ENCODE measurements at places on chromosomes 16 and 17. TPM values are rescaled to one million over a fixed set of nuclear protein-coding genes. Genes with fewer than 3 reads are reported as not detected.

GRCh38 chr16:17339764-17340541, 130.8 kb downstream of the XYLT1 start:
- no peak for DNase-seq

- DNase-seq, result no peak
Measured at GRCh38 chr17:76988796-76989195, 120.6 kb downstream of the MGAT5B start.

DNA sequence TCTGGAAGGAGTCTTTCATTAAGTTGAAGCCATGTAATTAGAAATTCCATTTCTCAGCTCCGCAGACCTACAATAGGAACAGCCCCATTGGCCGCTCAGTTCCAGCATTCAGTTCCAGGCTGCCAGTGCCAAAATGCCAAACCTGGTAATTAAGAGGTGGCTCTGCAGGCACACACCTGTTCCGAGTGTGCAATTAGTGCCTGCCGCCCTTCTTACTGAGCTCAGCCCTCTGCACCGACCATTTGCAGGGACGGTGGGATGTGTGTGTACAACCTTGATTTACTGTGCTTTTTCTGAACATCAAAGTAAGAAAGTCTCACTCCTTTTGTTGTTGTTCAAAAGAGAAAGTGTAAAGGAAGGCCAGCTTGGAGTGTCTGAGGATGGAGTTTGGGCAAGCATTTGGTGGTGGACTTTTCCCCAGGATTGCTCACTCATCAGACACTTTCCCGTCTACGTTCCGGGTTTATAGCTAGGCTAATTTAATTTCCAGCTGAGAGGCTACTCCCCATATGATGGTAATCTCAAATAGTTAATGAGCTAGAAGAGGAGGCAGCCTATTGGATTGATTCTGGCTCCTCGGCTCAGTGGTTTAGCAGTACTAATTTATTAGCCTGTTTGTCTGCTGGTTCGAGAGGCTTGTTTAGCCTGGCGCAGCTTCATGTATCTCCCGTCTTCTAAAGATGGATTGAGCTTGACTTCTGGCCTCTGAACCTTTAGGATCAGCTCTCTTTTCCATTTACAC, 20.0 kb downstream of the HS3ST3B1 start:
- no peak for DNase-seq

DNA sequence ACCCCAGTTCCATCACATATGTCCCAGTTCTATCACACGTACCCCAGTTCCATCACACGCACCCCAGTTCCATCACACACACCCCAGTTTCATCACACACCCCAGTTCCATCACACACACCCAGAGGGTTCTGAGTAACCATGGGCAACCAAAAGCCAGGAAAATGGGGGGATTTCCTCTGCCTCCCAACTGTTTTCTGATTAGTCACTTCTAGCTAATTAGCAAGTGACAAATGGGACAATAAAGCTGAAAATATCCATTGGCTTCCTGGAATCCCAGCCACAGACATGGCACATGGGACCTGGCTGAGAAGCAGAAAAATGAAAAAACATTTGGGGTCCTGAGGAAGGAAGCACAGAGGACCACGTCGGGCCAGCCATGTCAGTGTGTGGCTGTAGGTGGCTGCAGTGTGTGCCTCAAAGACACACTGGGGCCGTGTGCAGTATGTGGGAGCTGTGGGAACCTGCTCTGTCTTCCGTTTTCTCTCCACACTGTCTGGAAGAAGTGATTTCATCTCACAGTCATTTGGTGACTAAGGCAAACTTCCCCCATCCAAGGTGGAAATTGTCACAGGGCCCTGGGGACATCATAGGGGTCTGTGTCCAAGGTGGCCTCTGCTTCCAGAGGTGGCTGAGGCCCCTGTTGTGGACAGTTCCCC, 106.7 kb downstream of the CMIP start:
- peak; percentile 84 for DNase-seq

DNA sequence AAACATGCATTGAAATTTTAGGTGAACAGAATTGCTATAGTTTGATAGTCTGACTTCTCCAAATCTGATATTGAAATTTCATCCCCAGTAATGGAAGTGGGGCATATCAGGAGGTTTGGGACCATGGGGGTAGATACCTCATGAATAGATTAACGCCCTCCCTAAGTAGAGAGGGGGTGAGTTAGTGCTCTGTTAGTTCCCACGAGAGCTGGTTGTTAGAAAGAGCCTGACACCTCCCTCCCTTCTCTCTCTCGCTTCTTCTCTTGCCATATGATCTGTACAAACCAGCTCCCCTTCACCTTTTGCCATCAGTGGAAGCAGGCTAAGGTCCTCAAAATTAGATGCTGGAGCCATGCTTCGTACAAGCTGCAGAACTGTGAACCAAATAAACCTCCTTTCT, 78.8 kb downstream of the BRIP1 start:
- no peak for DNase-seq

- DNase-seq, result no peak
Measured at GRCh38 chr17:75773808-75774470, 8.9 kb upstream of the GALK1 start.

- no peak for DNase-seq
Measured at GRCh38 chr17:19386974-19387920, at the start of gene MFAP4. MFAP4 (minus strand) TSS chr17:19387190; CDS start chr17:19387155, 35 bp downstream.

DNA sequence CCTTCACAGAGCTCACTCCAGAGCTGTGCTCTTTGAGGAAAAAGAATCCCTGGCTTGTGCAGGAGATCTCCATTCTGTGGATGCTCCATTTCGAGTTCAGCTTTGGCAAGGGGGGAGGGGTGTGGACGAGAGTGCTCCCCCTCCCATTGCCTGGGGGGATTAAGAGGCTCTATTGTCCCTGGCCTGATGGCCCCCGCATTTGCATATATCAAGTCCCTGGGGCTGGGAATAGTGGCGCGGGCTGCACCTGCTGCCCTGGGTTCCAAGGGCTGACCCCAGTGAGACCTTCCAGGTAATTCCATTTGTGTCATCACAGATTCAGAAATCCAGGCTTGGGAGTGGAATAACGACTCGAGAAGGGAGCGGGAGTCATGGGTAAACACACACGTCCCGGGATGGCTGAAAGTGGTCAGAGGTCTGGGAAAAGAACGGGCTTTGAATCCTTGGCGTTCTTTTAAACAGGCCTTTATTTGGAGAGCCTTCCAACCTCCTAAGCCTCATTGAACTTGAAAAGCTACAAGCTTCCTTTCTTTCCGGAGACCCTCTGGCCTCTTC, 479.3 kb downstream of the HS3ST3B1 start:
- DNase-seq, result no peak

DNA sequence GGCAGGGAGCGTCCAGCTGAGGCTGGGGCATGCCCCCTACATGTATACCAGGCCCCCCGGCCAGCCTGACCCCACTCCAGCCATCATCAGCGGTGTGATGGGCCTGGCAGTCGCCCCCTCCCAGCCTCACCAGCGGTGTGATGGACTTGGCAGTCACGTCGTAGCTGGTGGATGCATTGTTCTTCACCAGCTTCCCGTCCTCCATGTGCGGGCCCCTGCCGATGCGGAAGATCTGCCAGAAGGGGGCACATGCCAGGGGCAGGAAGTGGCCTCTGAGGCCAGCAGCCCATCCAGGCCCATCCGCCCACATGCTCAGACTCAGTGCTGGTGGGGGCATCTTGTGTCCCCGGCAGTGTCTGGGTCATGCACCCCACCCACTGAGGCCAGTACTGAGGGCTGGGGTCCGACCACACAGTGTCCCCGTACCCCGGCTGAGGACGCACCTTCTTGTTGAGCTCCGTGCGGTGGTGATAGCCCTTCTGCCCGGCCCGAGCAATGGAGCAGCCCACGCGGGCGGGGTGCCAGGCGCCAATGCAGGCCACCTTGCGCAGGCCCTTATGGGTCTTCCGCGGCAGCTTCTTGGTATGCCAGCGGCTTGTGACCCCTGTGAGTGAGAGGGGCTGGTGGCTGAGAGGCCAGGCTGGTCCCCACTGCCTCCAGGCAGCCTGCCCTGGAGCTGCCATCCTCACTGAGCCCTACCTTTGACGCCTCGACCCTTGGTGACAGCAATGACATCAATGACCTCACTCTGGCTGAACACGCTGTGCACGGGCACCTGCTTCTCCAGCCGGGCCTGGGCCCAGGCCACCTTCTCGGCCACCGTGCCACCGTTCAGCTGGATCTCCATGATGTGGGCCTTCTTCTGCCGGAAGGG, 3.7 kb upstream of the MSRB1 start:
- no peak for DNase-seq

DNA sequence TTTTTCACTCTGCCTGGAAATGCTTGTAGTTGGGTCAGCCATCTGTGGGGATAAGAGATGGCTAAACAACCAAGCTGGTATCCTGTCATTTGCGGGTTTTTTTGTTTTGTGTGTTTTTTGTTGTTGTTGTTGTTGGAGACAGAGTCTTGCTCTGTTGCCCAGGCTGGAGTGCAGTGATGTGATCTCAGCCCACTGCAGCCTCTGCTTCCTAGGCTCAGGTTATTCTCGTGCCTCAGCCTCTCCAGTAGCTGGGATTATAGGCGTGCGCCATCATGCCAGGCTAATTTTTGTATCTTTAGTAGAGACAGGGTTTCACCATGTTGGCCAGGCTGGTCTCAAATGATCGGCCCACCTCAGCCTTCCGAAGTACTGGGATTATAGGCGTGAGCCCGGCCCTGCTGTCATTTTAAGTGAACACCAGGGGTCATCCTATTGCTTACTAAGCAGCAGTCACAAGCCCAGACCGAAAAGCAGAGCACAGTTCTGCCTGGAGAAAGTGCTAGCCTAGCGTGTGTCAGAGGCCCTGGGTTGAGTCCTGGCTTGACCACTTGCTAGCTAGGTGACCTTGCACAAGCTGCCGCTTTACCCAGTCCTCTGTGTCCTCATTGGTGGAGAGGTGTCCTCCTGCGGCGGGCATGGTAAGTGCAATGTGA, 4.6 kb downstream of the SMCR8 start:
- DNase-seq, result peak; percentile 62

The KRTAP4-1 gene
- not detected for total RNA-seq

The NBR1 gene
- total RNA-seq, result 93.4 TPM

The ACSM2A gene
- 0.13 TPM for total RNA-seq
